Neural crest cell (in vitro differentiated cells): ENCODE measurements at places on chromosomes 12 and 14. TPM values are rescaled to one million over a fixed set of nuclear protein-coding genes. Genes with fewer than 3 reads are reported as not detected.

DNA sequence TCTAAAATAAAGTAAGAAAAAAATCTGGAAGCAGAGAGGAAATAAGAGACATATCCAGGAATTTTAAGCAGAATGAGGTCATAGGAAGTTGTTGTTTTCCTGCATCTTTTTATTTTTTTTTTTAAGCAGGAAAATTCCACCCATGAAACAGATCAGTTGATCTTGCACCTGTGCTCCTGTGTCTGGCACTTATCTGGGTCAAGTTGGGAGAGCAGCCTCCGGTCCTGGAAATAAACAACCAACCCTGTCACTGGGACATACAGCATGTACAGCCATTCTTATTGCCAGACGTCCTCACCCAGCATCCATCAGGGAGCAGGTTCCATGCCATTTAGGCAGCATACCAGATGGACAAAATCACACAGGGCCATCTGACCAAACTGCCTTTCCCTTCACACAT, 266.0 kb upstream of the BTG1 start:
- no peak overlapping the region for H3K4me3 ChIP-seq
- H3K27ac ChIP-seq, result no peak overlapping the region
- no peak for DNase-seq
- H3K27me3 ChIP-seq, result no peaks in the 10 kb centered on the region

DNA sequence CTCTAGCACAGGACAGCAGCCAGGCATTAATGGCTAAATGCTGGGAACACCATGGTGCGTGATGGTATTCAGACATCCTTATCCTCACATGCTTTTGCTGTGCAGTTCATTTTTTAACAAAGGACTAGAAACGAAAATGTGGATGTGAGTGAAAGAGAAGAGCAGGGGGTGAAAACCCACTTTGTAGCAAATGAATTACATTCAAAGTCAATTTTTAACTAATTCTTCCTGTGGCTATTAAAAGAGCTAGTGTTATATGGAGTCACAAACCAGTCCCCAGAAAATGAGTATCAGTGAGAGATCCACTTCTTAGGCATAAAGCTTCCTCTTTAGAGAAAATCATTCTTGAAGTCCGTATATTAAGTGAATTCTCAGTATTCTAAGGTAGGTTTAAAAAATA, 592.0 kb upstream of the LMO3 start:
- no peaks in the 10 kb centered on the region for H3K27me3 ChIP-seq
- H3K36me3 ChIP-seq, result no peaks in the 10 kb centered on the region
- peak overlapping the region; percentile 21 for H3K27ac ChIP-seq
- H3K4me3 ChIP-seq, result no peak overlapping the region
- no peak for DNase-seq
- H3K4me1 ChIP-seq, result peaks cover 14% of the 10 kb centered on the region

- H3K36me3 ChIP-seq, result peaks cover 22% of the 10 kb centered on the region
- H3K27me3 ChIP-seq, result no peaks in the 10 kb centered on the region
- no peak overlapping the region for H3K4me3 ChIP-seq
- DNase-seq, result no peak
- peaks cover 36% of the 10 kb centered on the region for H3K4me1 ChIP-seq
- no peak overlapping the region for H3K27ac ChIP-seq
Observed at GRCh38 chr12:108800591-108800990, 56.8 kb downstream of the SSH1 start.

Gene RND1
- total RNA-seq, result 4.2 and 6.1 TPM in 2 replicates

Gene LGALS3
- 0.57 and 1.2 TPM in 2 replicates for total RNA-seq

GRCh38 chr14:68939893-68940613, 39.0 kb downstream of the ACTN1 start:
- no peak overlapping the region for H3K27ac ChIP-seq
- no peak overlapping the region for H3K4me3 ChIP-seq
- H3K4me1 ChIP-seq, result peaks cover 60% of the 10 kb centered on the region
